ENCODE measurements at places on chromosomes 1 and 21.

DNA sequence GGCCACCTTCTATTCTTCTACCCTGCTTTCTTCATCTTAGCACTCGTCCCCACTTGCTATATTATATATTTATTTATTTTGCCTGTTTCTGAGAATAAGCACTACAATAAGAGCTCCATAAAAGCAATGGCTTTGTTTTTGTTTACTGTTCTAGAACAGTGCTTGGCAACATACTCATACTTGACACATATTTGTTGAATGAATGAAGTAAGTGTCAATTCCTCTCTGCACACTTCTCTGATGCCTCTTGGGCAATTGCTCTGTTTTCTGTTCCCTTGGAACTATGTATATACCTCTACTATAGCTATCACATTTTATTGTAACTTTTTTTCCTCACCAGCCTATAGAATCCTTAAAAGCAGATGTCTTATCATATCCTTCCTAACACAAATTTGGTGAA lies 7.5 kb upstream of the SLC19A2 start:
- no peak overlapping the region for H3K4me3 ChIP-seq
- H3K4me1 ChIP-seq: peaks cover 39% of the 10 kb centered on the region
- H3K27me3 ChIP-seq: peaks cover 8% of the 10 kb centered on the region
- no peak overlapping the region for H3K27ac ChIP-seq
- H3K36me3 ChIP-seq: peaks cover 2% of the 10 kb centered on the region

DNA sequence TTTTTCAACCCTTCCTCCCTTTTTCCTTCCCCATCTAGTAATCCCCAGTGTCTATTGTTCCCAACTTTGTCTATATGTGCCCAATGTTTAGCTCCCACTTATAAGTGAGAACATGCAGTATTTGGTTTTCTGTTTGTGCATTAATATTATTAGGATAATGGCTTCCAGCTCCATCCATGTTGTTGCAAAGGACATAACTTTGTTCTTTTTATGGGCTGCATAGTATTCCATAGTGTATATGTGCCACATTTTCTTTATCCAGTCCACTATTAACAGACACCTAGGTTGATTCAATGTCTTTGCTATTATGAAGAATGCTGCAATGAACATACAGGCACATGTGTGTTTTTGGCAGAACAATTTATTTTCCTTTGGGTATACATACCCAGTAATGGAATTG lies 121.0 kb upstream of the C1orf105 start:
- H3K36me3 ChIP-seq: peaks cover 2% of the 10 kb centered on the region
- H3K4me3 ChIP-seq: no peak overlapping the region
- no peaks in the 10 kb centered on the region for H3K4me1 ChIP-seq
- no peak overlapping the region for H3K27ac ChIP-seq
- no peak for DNase-seq
- no peaks in the 10 kb centered on the region for H3K27me3 ChIP-seq

DNA sequence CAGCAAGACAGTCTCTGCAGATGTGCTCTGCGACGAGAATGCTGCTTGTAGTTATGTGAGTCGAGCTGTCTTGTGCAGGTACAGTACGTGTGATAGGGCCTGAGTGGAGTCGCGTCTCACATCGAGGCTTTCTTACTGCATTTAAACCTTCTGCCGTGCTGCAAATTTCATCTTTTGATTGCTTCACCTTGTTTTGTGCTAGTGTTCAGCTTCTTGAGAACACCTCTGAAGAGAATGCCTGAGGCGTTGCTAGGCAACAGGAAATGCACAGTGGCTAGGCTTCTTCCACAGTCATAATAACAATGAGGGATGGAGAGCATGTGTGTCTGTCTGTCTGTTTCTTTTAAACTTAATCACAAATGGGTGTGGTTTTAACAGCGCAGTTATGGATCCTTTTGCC lies 52.9 kb downstream of the MRPS6 start:
- H3K36me3 ChIP-seq: peaks cover 39% of the 10 kb centered on the region
- DNase-seq: peak; percentile 46
- peak overlapping the region; percentile 5 for H3K27ac ChIP-seq
- peaks cover 70% of the 10 kb centered on the region for H3K4me1 ChIP-seq
- H3K27me3 ChIP-seq: no peaks in the 10 kb centered on the region
- H3K4me3 ChIP-seq: no peak overlapping the region

GRCh38 chr1:30852026-30852425 lies 56.5 kb downstream of the SDC3 start:
- H3K27ac ChIP-seq: no peak overlapping the region
- no peak overlapping the region for H3K4me3 ChIP-seq
- H3K4me1 ChIP-seq: peaks cover 2% of the 10 kb centered on the region
- H3K36me3 ChIP-seq: no peaks in the 10 kb centered on the region
- H3K27me3 ChIP-seq: peaks cover 13% of the 10 kb centered on the region

DNA sequence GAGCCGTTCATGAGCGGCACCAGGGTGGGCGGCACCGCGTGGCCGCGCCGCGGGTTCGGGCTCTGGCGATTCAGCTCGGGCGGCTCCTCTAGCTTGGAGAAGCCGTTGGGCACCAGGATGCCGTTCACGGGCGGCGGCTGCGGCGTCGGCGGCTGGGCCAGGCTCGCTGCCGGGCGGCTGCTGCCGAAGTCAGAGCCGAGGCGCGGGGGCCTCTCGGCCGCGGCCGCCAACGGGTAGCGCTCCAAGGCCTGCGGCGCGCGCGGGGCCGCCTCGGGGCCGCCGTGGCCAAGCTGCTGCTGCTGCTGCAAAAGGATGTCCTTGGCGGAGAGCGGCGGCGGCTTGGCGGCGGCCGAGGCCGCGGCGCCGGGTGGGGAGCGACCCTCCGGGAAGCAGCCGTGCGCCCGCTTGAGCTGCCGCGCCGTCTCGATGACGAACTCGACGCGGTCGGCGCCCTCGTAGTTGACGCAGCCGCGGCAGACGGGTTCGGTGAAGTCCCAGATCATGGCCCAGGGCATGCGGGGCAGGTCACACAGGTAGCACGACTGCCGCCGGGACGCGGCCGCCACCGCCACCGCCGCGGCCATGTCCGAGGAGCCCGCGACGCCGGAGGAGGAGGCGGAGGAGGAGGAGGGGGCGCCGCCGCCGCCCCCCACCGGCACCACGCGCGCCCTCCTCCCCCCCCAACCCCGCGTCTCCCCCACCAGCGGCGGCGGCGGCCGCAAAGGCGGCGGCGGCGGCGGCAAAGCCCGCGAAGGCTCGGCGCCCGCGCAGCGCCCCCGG lies 877 bp downstream of the IRF2BP2 start:
- H3K27me3 ChIP-seq: no peaks in the 10 kb centered on the region
- DNase-seq: peak; percentile 84
- H3K4me1 ChIP-seq: peaks cover 36% of the 10 kb centered on the region
- peaks cover 39% of the 10 kb centered on the region for H3K36me3 ChIP-seq
- H3K27ac ChIP-seq: peak overlapping the region; percentile 89

GRCh38 chr21:34880401-34880800 lies 168.7 kb downstream of the RUNX1 start:
- no peaks in the 10 kb centered on the region for H3K27me3 ChIP-seq
- peak overlapping the region; percentile 30 for H3K27ac ChIP-seq
- H3K36me3 ChIP-seq: peaks cover 58% of the 10 kb centered on the region
- no peak overlapping the region for H3K4me3 ChIP-seq

GRCh38 chr1:36638268-36638667 lies 155.6 kb upstream of the CSF3R start:
- H3K4me3 ChIP-seq: no peak overlapping the region
- no peak overlapping the region for H3K27ac ChIP-seq
- no peak for DNase-seq
- H3K36me3 ChIP-seq: no peaks in the 10 kb centered on the region
- no peaks in the 10 kb centered on the region for H3K4me1 ChIP-seq

DNA sequence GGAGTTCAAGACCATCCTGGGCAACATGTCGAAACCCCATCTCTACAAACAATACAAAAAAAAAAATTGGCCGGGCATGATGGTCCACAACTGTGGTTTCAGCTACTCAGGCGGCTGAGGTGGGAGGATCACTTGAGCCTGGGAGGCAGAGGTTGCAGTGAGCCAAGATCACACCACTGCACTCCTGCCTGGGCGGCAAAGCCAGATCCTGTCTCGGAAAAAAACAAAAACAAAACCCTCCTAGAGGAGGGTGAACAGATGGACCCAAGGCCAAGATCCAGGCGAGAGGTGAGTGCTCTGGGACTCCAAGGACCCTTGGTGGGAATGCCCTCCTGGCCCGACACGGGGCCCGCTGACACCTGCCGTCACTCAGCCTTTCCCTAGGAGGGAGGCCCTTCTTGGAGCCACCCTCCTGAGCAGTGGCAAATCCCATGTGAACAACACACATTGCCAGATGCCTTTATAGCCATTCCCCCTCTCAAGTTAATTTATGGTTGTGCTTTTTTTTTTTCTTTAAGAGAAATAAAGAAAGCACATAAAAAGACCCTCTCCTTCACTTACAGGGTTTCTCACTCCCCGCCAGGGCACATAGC lies 380 bp downstream of the TFF2 start:
- DNase-seq: no peak
- H3K27me3 ChIP-seq: no peaks in the 10 kb centered on the region
- H3K4me1 ChIP-seq: no peaks in the 10 kb centered on the region

DNA sequence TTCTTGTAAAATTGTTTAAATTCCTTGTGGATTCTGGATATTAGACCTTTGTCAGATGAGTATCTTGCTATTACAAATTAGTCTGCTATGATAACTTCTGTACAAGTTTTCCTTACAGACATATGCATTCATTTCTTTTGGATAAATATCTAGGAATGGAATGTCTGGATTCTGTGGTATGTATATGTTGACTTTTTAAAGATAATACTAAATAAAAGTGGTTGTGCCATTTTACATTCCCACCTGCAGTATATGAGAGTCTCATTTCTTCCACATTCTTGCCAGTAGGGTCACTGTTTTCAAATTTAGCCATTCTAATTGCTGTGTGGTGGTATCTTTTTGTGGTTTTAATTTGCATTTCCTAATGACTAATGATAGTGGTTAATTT lies 53.9 kb downstream of the SYDE2 start:
- H3K4me3 ChIP-seq: no peak overlapping the region
- H3K4me1 ChIP-seq: peaks cover 19% of the 10 kb centered on the region
- no peak for DNase-seq
- no peaks in the 10 kb centered on the region for H3K27me3 ChIP-seq

Data from activated naive CD4-positive, alpha-beta T cell treated with anti-CD3 and anti-CD28 coated beads for 36 hours (primary cell).